Activated CD8-positive, alpha-beta memory T cell treated with anti-CD3 and anti-CD28 coated beads for 1 hour (primary cell): ENCODE measurements at places on chromosomes 2 and 18.

GRCh38 chr2:226474131-226474530 is 325.5 kb downstream of the IRS1 start:
- DNase-seq = no peak

DNA sequence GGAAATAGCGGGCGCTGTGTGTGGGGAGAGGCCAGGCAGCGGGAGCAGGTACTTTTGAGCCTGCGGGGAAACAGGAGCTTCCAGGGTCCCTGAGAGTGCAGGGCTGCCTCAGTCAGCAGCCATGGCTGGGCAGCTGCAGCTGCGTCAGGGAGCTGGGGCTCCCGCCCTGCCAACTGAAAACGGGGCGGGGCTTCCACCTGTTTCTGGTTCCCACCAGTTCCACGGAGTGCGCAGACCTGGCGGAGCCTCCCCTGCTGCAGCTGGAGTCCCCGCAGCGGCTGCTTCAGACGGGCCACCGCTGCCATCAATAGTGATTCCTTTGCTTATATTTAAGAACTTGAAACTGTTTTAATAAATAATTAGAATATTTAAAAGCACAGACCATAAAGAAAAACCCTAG is 30.6 kb upstream of the RPRM start:
- DNase-seq = no peak

- no peak for DNase-seq
Observed at GRCh38 chr2:241862775-241863535, 4.3 kb upstream of the PDCD1 start.

DNA sequence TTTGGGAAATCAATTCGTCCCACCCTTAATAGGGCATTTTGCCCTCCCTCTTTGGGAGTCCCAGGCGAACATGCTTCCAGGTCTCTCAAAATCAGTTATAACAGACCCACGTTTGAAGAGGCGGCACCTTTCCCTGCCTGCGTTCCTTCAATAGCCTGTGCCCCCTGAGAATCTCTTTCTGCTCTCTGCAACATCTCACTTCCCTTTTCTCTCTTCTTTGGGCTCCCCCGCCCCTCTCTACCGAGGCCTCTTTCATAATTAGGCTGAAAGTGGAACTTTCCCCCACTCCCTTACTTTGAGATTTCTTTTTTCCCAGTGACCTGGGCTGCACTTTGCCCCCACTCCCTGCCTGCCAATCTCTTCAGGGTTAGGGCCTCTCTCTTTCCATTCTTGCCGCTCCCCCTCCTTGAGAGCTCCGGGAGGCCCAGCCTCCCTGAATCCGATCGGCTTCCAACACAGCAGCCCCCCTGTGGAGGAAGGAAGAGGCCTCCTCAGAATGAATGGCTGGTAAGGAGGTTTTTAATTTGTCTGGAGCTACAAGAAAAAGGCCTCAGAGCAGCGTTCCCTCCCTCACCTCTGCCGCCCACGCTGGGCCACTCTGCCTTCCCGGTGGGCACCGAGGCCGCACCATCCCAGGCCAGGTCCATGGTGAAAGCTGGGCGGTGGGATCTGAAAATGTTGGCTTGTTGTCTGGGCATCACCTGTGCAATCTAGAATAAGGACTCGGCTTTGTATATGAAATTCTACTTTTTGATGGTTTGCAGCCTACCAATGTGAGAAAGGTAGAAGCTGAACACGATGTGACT is 162.6 kb upstream of the SIX3 start:
- DNase-seq = no peak

GRCh38 chr2:22481486-22482259 is 903.3 kb upstream of the KLHL29 start:
- no peak for DNase-seq

GRCh38 chr2:25938345-25938744 is 44.0 kb downstream of the KIF3C start:
- no peak for DNase-seq

DNA sequence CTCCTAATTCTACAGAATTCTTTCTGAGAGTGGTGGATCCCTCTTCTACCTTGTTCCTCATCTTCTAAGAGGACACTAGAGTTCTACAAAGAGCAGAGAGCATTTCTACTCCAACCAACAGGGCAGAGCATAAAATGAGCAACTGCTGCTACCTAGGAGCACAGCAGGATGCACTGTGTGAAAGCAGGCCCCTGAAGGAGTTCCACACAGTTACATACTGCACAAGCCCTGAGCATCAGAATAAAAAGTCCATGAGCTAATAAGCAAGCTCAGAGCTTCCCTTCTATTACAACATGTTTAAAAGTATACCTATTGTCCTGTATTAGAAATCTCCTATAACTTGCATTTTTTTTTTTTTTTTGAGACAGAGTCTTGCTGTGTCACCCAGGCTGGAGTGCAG is 8.4 kb downstream of the FHL2 start:
- DNase-seq = no peak
